ENCODE measurements at places on chromosomes 6 and 20.

GRCh38 chr6:6455272-6455671 lies 133.2 kb upstream of the LY86 start:
- DNase-seq: no peak

- no peak for DNase-seq
Measured at GRCh38 chr20:41030061-41030460, 1.4 kb downstream of the TOP1 start.

DNA sequence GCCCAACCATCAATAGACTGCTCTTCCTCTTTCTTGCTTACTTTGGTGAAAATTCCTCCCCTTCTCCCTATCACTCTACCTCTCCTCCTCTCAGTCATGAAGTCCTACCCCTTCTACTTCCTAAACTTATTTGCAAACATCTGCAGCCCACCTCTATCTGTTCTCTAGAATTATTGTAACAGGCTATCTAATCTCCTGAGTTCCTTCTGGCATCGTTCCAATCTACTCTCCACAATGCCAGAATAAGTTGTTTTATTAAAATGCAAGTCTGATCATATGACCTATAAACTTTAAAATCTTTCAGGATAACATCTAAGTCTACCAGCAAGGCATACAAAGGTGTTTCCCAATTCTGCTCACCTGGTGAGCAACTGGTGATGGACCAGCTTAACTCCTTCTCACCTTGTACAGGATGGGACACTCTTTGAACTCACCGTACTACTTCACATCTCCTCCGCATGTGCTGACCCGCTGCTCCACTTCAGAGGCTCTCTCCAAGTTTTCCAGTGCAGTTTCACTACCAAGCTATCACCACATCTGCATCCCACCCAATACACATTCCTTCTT lies 7.9 kb downstream of the CD164 start:
- no peak for DNase-seq

GRCh38 chr20:1154691-1155090 lies 30.1 kb downstream of the TMEM74B start:
- no peak for DNase-seq
